Smooth muscle cell of bladder (primary cell): ENCODE measurements at places on chromosomes 7 and 10. TPM values are rescaled to one million over a fixed set of nuclear protein-coding genes. Genes with fewer than 3 reads are reported as not detected.

SFRP4 gene
- total RNA-seq, result 9.0 and 112 TPM in 2 replicates

HHEX gene
- total RNA-seq, result 2.9 and 5.3 TPM in 2 replicates

BLNK gene
- total RNA-seq, result 0.09 and 0.28 TPM in 2 replicates

VPS50 gene
- total RNA-seq, result 28.3 and 33.4 TPM in 2 replicates

SPDYE16 gene
- 0.14 TPM in 1 of 2 replicates, not detected in the other for total RNA-seq

MNX1 gene
- total RNA-seq, result not detected in 2 replicates

LRRC17 gene
- 71.5 and 79.0 TPM in 2 replicates for total RNA-seq

LRRC61 gene
- 0.85 and 1.6 TPM in 2 replicates for total RNA-seq

ARMH3 gene
- total RNA-seq, result 6.4 and 8.1 TPM in 2 replicates

OR2F1 gene
- not detected in 2 replicates for total RNA-seq

WEE2 gene
- not detected in 2 replicates for total RNA-seq

ASB10 gene
- not detected in 2 replicates for total RNA-seq

CPA5 gene
- total RNA-seq, result not detected in 2 replicates

HOXA10 gene
- 6.5 and 11.8 TPM in 2 replicates for total RNA-seq

KMT2E gene
- total RNA-seq, result 67.3 and 82.1 TPM in 2 replicates

CYP3A5 gene
- total RNA-seq, result 0.28 and 0.37 TPM in 2 replicates

FAM131B gene
- total RNA-seq, result 1.00 and 1.9 TPM in 2 replicates

ACTA2 gene
- total RNA-seq, result 175 and 269 TPM in 2 replicates

AUTS2 gene
- total RNA-seq, result 2.3 and 6.2 TPM in 2 replicates
